ENCODE measurements at places on chromosomes 2 and 18.

- DNase-seq = no peak
Observed at GRCh38 chr2:145166731-145167302, 646.9 kb upstream of the ZEB2 start.

GRCh38 chr18:49875155-49875554 is 61.8 kb upstream of the ACAA2 start:
- DNase-seq = no peak

- DNase-seq = no peak
Observed at GRCh38 chr2:65030476-65031332, 25.5 kb upstream of the CEP68 start.

DNA sequence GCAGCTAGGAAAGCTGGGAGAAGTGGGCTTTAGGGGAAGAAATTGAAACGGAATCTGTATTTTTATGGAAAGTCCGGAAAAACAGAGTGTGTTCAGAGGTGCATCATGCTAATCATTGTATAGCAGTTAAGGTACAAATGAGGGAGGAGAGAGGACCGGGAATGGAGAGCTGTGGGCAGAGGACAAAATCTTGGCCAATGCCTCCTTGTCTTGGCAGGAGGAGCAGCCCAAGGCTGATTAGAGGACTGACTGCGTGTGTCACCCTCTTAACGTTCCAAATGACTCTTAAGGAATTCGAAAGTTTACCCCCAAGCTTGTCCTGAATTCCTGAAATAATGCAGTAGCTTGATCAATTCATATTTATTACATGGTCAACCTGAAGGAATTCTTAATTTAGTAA is 81.0 kb downstream of the ZNF236 start:
- DNase-seq = no peak

GRCh38 chr2:236899950-236900640 is 185.6 kb upstream of the COPS8 start:
- no peak for DNase-seq

DNA sequence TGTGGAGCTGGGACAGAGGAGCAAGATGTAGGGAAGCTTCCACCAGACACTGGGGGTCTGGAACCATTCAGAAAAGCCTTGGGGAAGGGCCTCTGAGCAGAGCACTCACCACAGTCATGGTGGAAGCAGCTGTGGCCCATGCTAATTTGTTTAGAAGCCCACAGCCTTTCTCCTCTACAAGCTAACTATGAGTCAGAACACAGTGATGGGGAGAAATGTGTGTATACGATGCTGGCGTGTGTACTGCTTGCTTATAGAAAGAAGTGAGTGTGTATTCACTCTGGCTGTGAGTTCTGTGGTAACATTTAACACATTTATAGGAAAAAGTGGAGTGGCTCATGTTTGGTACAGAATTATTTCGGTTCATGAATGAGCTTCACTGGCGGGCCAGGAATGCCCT is 157.0 kb upstream of the ACAA2 start:
- DNase-seq = no peak

- no peak for DNase-seq
Observed at GRCh38 chr18:44452346-44452745, 228.3 kb upstream of the SETBP1 start.

GRCh38 chr2:206463685-206464084 is 20.4 kb downstream of the ADAM23 start:
- DNase-seq = no peak

DNA sequence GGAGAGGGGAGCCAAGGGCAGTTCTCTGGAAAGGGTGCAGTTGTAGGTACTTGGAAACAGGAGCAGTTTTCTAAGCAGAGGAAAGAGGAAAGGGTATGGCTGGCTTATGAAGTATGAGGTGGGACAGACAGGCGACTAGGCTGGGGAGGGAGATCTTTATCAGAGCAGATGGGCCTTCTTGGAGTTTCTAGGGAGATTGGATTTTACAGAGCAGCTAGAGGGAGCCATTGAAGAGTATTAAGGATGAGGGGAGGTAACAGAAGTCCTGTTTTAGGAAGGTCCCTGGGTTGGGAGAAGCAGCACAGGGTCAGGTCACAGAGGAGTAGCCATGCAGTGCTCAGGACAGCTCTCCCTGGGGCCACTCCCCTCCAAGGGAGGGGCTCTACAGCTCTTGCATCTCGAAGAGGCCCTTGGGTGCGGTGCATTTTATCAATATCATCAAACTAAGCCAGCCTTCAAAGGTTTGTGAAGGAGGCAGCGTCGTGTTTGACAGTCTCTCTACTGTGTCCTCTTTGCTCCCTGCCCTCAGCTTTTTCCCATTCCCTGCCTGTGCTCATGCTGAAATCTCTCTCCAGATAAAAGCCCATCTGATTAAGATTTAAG is 154.3 kb downstream of the SETBP1 start:
- no peak for DNase-seq
